ENCODE measurements at places on chromosomes 4 and X.
A peak's percentile ranks its signal among the peaks of the same experiment; 100 is the strongest.

DNA sequence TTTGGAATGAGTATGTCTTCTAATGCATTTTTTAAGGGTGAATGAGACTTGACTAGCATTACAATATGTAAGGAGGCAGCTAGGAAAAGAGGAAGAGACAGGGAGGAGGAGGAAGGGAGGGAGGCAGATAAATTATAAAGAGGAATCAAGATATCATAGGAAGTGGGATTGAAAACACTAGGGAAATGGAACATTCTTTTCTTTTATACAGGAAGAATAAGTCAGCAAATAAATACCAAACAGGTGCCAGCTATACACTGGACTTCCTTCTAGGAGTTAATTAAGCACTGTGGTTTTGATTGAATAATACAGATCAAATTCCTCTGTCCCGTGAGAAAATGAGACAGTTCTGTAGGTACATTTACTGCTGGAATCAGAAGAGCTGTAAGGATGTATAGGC, 78.6 kb downstream of the PACRGL start:
- H3K4me1 ChIP-seq = no peaks in the 10 kb centered on the region
- H3K4me3 ChIP-seq = no peak overlapping the region
- no peaks in the 10 kb centered on the region for H3K27me3 ChIP-seq
- DNase-seq = no peak
- no peak overlapping the region for H3K27ac ChIP-seq

DNA sequence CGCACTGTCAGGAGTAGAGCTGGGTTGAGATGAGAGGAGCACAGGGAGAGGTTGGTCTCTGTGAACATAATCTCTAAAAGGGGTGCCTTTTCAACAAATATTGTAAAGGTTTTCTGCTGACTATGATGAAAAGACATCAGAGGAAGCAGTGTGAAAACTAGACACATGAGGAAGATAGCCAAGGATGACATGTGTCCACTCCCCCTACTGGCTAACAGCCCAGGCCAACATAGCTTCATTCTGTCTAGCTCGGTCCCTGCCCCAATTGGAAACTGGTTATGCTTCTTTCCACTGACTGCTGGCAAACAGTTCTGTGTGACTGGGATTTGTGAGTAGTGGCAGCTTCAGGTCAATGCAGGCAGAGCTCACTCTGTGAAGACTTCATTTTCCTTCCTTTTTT, 115.4 kb upstream of the ESX1 start:
- peaks cover 17% of the 10 kb centered on the region for H3K27me3 ChIP-seq
- no peak overlapping the region for H3K4me3 ChIP-seq
- H3K27ac ChIP-seq = no peak overlapping the region
- H3K36me3 ChIP-seq = no peaks in the 10 kb centered on the region
- no peak for DNase-seq
- H3K4me1 ChIP-seq = no peaks in the 10 kb centered on the region

DNA sequence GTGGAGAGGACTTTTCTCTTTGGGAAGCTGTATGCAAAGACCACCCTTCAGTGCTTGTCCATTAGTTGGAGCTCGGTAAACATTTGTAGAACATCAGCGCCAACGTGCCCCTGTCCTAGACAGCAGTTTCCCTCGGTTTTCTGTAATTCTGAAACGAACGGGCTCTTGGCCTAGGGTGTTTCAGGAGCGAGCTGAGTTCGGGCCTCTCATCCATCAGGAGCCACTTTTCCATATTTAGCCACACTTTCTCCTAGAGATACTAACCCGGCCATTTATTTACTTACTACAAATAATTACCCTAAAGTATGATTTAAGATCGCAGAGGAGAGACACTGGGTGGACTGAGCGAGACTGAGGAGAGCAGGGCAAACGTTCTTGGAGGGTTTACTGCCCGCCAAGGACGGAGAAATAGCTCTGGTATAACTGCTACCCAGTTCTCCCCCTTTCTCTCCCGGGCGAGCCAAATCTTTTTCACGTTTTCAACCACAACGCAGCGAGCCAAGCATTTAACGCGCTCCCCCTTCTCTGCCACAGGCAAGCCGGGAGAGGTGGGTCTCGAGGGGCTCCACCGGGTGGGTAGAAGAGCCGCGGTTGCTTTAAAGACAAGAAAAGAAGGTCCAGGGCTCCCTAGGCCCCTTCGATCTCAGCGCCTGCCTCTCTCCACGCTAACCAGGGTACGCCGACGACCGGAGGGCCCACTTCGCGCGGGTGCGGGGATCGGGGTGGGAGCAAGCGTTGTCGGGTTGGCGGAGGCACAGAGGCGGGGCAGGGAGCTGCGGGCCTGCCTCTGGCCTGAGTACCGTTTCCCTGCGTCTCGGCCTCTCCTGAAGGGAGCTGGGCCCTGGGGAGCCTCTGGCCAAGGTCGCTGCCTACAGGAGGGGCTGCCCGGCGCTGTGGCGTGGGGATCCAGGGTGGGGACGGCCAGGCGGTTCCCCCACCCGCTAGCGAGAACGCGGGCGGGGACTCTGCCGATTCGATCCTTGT, 10.8 kb upstream of the PITX2 start:
- no peaks in the 10 kb centered on the region for H3K36me3 ChIP-seq
- no peak overlapping the region for H3K27ac ChIP-seq
- H3K4me1 ChIP-seq = peaks cover 15% of the 10 kb centered on the region
- peaks cover 100% of the 10 kb centered on the region for H3K27me3 ChIP-seq
- no peak overlapping the region for H3K4me3 ChIP-seq
- no peak for DNase-seq

DNA sequence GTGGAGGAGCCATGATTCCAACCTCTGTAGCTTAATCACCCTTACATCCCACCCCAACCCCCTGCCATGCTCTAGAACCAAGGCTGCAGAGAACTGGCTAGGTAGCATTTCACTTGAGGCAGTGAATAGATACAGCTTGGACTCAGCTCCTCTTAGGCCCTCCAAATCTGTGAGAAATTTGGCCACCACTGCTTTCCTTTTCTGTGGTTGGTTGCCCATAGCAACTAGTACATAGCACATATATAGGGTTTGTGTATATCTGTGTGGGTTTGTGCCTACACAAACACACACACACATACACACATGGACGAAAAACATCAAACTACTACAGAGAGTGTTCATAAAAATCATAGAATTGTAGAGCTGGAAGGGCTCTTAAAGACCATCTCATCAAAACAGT, 52.0 kb upstream of the CCDC160 start:
- H3K4me1 ChIP-seq = no peaks in the 10 kb centered on the region
- H3K27ac ChIP-seq = no peak overlapping the region
- no peak overlapping the region for H3K4me3 ChIP-seq
- H3K27me3 ChIP-seq = peaks cover 3% of the 10 kb centered on the region
- H3K36me3 ChIP-seq = no peaks in the 10 kb centered on the region

- H3K27ac ChIP-seq = no peak overlapping the region
- DNase-seq = no peak
These were observed 354.6 kb upstream of the RASGEF1B start for GRCh38 chr4:81826335-81826734.

GRCh38 chr4:8347660-8348059, 78.1 kb downstream of the HTRA3 start:
- no peak overlapping the region for H3K27ac ChIP-seq
- no peak overlapping the region for H3K4me3 ChIP-seq
- peaks cover 25% of the 10 kb centered on the region for H3K4me1 ChIP-seq
- no peaks in the 10 kb centered on the region for H3K36me3 ChIP-seq

DNA sequence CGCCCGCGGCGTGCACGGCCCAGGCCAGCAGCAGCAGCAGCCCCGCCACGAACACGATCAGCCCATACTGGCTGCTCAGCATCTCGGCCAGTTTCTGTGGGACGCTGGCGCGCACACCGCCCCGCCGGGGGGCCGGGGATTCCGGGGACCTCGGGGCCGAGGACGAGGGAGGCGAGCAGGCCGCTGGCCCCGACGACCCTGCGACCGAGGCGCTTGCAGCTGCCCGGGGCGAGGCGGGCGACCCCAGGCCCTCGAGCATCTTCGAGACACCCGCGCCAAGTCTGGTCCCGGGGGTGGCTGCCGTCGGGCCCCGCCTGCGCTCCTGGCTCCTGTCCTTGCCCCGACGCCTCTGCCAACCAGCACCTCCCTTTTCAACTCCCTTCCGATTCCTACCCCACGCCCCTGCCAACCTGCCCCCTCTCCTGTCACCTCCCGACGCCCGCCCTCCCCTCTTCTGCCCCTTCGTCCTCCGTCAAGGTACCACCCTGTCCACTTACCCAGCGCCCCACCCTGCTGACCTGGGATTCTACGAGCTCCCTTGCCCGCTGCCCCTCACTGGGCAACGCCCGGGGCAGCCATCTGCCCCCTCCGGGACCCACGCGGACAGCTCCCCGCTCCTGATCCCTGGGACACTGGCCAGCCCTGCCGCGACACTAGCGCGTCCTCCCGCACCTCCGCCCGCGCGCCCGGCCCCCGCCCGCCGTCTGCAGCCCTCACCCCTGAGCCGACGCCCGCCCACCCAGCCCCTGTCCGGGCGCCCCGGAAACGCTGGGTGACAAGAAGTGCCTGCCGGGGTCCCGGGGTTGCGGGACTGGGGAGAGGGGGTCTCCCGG, at the start of gene OTOP1:
OTOP1 (minus strand) TSS at position 324 of the 833 bp plus-strand sequence; CDS start at position 259, 65 bp downstream.
- H3K27me3 ChIP-seq = no peaks in the 10 kb centered on the region
- no peak within 1 kb of the TSS for H3K4me3 ChIP-seq
- H3K27ac ChIP-seq = no peak within 1 kb of the TSS
- H3K4me1 ChIP-seq = no peaks in the 10 kb centered on the region

DNA sequence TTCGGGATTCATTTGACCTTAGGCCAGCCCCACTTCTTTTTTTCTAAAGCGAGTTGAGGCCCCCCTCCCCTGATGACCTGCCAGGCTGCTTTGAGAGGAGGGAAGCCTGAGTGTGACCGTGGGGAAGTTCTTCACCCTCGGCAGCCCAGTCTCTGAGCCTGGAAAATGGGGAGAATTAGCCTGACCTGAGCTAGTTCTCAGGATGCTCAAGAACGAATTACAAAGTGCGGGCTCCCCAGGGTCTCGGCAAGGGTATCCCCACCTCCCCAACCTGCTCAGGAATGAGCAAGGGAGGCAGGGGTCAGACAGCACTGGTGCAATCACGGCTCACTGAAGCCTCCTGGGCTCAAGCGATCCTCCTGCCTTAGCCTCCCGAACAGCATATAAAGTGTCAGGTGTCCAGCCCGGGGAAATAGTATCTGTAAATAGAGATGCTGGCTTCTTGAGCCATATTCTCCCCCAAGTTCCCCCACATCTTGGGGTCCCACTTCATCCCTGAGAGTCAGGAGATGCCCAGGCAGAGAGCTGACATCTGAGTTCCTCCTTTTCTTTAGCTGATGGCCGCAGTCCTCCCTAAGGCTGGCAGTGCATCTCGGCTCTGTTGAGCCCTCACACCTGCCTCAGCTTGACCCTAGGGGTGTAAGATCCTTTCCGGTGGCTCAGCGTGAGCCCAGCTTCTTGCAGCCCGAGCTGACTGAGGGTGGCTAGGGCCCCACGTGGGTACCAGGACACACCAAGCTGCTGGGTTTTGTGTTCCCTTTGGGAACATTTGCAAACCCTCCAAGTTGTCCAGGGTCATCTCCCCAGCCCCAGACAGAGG, 1.6 kb downstream of the DUSP9 start:
- H3K27me3 ChIP-seq = no peaks in the 10 kb centered on the region
- no peak overlapping the region for H3K27ac ChIP-seq
- peaks cover 3% of the 10 kb centered on the region for H3K4me1 ChIP-seq

GRCh38 chr4:150923945-150924344, 91.1 kb downstream of the LRBA start:
- no peaks in the 10 kb centered on the region for H3K27me3 ChIP-seq
- no peaks in the 10 kb centered on the region for H3K4me1 ChIP-seq
- no peak overlapping the region for H3K27ac ChIP-seq
- DNase-seq = no peak

- no peak overlapping the region for H3K4me3 ChIP-seq
- H3K27me3 ChIP-seq = no peaks in the 10 kb centered on the region
- no peaks in the 10 kb centered on the region for H3K4me1 ChIP-seq
- DNase-seq = no peak
These were observed 31.8 kb downstream of the CXCL1 start for GRCh38 chr4:73901031-73901430.

DNA sequence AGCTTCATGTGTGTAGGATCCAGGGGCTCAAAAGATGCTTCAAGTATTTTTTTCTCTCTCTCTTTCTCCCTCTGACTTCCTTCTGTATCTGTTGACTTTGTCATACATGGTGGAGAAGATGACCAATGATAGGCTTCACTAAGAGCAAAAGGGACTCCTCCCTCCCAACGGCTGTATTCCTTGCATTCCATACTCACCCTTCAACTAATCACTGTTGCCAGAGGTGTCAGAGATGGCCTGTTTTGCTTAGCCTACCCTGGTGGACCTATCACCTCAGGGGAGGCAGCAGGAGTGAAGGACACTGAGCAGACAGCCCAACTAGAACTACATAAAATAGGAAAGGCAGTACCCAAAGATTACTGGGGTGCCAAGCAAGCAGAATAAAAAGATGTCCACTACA, 62.2 kb upstream of the C1QTNF7 start:
- no peaks in the 10 kb centered on the region for H3K36me3 ChIP-seq
- H3K4me3 ChIP-seq = no peak overlapping the region
- no peaks in the 10 kb centered on the region for H3K27me3 ChIP-seq
- no peaks in the 10 kb centered on the region for H3K4me1 ChIP-seq
- no peak overlapping the region for H3K27ac ChIP-seq
- no peak for DNase-seq

DNA sequence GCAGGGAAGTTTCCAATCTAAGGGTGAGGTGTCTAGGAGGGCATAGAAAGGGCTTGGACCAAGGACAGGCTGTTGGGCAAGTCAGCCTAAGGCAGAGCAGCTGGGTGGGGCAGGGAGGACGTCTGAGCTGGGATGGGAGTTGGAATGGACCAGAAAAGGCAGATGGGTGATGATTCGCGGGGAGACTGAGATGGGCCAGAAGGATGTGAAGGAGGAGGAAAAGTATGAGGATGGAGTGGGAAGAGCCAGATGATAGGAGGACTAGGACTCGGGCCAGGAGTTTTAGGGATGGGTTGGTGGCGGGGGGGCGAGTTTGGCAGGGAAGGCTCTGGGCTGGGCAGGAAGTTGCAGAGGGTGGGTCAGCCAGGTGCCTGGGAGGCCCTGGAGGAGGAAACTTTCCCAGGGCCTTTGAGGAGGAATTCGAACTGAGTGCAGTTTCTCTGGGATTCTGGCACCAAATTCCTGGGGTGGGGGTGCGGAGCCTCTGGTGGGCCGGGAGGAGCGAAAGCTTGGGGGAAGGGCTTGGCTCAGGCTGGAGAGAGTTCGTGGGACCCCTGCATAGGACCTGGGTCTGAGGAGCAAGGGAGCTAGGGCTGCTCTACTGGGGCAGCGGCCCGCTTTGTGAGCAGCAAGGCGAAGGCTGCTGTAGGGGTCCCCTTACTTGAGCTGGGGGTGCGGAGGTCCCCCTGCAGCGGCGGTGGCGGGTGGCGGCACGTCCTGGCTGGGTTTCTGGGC, 8.7 kb upstream of the TIMP1 start:
- H3K4me1 ChIP-seq = peaks cover 19% of the 10 kb centered on the region
- no peaks in the 10 kb centered on the region for H3K36me3 ChIP-seq
- no peaks in the 10 kb centered on the region for H3K27me3 ChIP-seq
- H3K4me3 ChIP-seq = peak overlapping the region; percentile 15

DNA sequence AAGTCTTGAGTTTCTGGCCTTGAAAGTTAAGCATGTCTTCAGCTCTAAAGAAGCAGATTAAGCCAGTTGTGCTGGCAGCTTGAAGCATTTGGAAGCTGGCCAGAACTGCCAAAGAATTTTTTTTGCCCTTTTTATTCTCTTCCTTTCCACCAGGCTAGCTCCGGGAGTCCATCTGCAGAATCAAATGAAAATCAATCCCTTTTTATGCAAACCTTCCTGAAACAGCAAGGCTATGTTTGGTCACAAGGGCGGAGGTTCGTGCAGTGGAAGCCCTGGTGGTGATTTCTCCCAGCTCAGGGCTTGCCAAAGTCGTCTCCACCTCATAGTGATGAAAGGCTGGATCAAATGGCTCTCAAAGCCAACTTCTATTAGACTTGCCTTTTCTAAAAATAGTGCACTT, 21.6 kb upstream of the C4orf54 start:
- no peak for DNase-seq
- no peaks in the 10 kb centered on the region for H3K27me3 ChIP-seq
- H3K4me1 ChIP-seq = no peaks in the 10 kb centered on the region
- H3K4me3 ChIP-seq = no peak overlapping the region
- H3K36me3 ChIP-seq = no peaks in the 10 kb centered on the region
- H3K27ac ChIP-seq = no peak overlapping the region

All from tibial nerve (tissue), 4 donors.